ENCODE measurements at places on chromosomes 3 and 15. TPM values are rescaled to one million over a fixed set of nuclear protein-coding genes. Genes with fewer than 3 reads are reported as not detected.

- no peaks in the 10 kb centered on the region for H3K4me1 ChIP-seq
- H3K27ac ChIP-seq: no peak overlapping the region
- H3K36me3 ChIP-seq: peaks cover 16% of the 10 kb centered on the region
- H3K27me3 ChIP-seq: no peaks in the 10 kb centered on the region
- DNase-seq: no peak
These were observed 72.8 kb upstream of the ACAD9 start for GRCh38 chr3:128806588-128806987.

DNA sequence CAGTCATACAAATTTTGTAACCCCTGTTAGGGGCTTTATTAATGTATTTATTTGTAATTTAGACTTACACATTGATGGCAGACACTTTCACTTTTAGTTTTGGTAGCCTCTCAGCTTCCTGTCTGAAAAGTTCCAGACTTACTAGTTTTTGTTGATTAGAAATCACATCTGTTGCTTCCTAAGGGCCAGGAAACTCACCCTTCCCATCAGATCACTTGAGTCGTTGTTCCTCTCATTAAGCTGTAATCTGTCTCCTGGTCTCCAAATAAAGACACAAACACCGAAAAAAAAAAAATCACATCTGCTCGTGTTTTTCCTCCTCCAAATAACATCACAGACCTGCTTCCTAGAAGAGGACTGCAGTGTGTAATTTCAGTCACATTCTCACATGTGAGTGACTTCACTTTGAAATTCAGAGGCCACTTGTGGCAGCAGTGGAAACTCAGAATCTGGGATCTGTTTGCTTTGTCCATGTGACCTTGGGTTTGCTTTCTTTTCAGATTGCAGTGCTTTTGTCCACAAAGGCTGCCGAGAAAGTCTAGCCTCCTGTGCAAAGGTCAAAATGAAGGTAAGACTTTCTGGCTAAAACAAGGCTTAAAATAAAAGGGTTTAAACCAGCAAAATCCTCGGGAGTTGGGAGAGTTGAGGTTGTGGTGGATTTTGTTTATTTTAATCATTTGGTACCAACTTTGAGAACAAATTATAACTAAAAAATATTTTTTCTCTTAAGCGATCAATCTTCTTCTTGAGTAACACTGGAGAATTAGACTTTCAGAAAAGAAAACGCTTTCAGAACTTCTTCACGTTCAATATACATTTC, 87.0 kb downstream of the KLHL25 start:
- no peak for DNase-seq
- H3K27ac ChIP-seq: no peak overlapping the region
- no peaks in the 10 kb centered on the region for H3K4me1 ChIP-seq
- no peak overlapping the region for H3K4me3 ChIP-seq
- peaks cover 5% of the 10 kb centered on the region for H3K36me3 ChIP-seq
- H3K27me3 ChIP-seq: no peaks in the 10 kb centered on the region

GRCh38 chr3:24704496-24704895, 209.8 kb upstream of the THRB start:
- no peaks in the 10 kb centered on the region for H3K27me3 ChIP-seq
- no peak overlapping the region for H3K27ac ChIP-seq
- H3K36me3 ChIP-seq: no peaks in the 10 kb centered on the region
- no peak for DNase-seq
- H3K4me1 ChIP-seq: no peaks in the 10 kb centered on the region

DNA sequence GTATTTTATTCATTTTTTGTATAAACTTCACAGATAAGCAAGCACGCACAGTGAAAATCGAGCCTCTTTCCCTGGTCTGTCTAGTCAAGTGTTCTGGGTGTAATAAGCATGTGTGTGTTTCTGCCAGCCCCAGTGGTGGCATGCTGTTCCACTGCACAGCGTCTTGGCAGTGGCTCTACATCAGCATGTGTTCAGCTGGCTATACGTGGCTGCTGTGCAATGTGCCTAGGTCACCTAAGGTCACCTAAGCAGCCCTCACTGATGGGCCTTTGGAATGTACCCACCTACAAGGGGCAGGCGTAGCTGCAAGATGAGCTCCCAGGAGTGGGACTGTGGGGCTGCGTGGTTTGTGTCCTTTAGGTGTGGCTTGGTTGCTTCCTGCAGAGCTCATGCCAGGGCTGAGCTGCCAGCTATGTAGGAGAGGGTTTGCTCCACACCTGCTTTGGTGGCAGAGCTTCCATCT, 4.9 kb downstream of the LIMD1 start:
- H3K4me1 ChIP-seq: peaks cover 2% of the 10 kb centered on the region
- no peaks in the 10 kb centered on the region for H3K27me3 ChIP-seq
- DNase-seq: no peak
- H3K27ac ChIP-seq: no peak overlapping the region
- no peak overlapping the region for H3K4me3 ChIP-seq

- no peaks in the 10 kb centered on the region for H3K27me3 ChIP-seq
- 0 out of 2 replicates have a peak, but pooled peaks cover 2% of the 10 kb centered on the region for H3K4me1 ChIP-seq
These were observed 603.6 kb downstream of the PLOD2 start for GRCh38 chr3:145557405-145557804.

DNA sequence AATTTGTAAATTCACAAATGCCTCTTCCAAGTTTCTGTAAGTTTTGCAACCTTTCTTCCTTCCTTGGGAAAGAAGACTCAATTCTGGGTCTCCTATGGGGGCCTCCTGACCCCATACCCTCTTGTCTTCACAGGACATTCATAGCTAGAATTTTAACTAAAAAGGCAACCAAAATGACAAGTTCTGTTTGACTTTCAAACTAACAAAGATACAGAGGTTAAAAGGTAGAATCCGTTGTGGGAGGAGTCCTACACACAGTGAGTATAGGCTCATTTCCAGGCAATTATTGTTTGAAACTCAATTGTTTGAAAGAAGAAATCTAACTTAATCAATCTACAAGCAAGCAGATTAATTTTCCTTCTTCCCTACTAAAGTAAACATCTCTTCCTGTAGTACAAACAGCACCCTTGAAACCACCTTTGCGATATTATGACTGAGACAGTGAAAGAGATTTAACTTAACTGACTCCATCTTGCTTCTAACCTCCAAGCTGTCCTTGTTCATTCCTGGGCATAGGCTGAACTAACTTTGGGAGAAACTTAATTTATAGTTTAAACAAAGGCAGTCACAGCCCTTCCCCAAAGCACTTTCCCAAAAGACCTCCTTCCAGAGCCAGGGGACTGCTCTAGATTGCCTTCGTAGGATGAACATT, 14.4 kb upstream of the TNFSF10 start:
- no peaks in the 10 kb centered on the region for H3K27me3 ChIP-seq
- no peaks in the 10 kb centered on the region for H3K4me1 ChIP-seq
- no peak for DNase-seq
- no peak overlapping the region for H3K4me3 ChIP-seq
- no peak overlapping the region for H3K27ac ChIP-seq

GRCh38 chr3:171181907-171182690, 155.6 kb upstream of the SLC2A2 start:
- no peaks in the 10 kb centered on the region for H3K27me3 ChIP-seq
- no peak overlapping the region for H3K4me3 ChIP-seq
- H3K27ac ChIP-seq: no peak overlapping the region
- no peak for DNase-seq

- no peak overlapping the region for H3K4me3 ChIP-seq
- no peak for DNase-seq
- H3K27ac ChIP-seq: no peak overlapping the region
- H3K4me1 ChIP-seq: no peaks in the 10 kb centered on the region
- H3K27me3 ChIP-seq: no peaks in the 10 kb centered on the region
- H3K36me3 ChIP-seq: peaks cover 61% of the 10 kb centered on the region
These were observed 17.4 kb downstream of the FYCO1 start for GRCh38 chr3:45978006-45978761.

DNA sequence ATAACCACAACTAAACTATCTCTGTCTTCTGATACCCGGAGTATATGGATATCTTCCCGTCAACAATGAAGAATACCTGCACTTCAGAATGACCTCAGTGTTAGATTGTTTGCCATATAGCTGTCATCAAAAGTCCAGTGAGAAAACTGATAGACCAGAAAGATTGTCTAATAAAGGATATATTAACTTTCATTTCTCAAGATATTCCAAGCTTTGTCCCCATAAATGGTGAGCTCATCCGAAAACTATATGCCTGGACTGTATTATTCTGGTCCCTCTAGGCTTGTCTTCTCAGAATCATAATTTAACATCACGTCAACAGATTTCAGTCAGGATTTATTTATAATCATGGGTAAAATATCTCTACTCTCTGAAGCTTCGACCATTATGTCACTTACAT, 100.5 kb downstream of the ATP8B4 start:
- no peaks in the 10 kb centered on the region for H3K4me1 ChIP-seq
- H3K27me3 ChIP-seq: no peaks in the 10 kb centered on the region
- no peak overlapping the region for H3K27ac ChIP-seq

DNA sequence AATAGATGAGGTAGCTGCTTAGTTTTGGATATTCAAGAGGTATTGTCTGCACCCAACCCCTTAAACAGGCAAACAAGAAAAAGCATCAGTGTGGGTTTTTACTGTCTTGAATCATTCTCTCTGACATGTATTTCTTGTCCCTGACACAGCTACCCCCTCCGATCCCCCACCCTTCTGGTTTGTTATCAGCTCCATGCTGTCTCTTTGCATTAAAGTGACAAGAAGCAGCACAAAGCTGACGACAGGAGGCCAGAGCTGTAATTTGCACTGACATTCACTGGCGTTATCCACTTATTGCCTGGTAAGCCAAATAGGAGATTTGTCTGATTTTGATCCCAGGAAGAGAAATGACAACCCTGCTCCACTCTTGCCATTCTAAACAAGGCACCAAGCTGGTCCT, 83.3 kb upstream of the SNRK start:
- H3K4me3 ChIP-seq: no peak overlapping the region
- no peak overlapping the region for H3K27ac ChIP-seq
- no peak for DNase-seq
- no peaks in the 10 kb centered on the region for H3K36me3 ChIP-seq
- no peaks in the 10 kb centered on the region for H3K4me1 ChIP-seq
- no peaks in the 10 kb centered on the region for H3K27me3 ChIP-seq

Gene SLTM
- 143 TPM for total RNA-seq

Gene CYP1A2
- total RNA-seq: not detected

Gene PLS1
- 44.7 TPM for total RNA-seq

Gene PLSCR2
- total RNA-seq: not detected

Gene ECT2
- total RNA-seq: 88.7 TPM

Gene ARPIN
- total RNA-seq: 3.1 TPM

Gene PSMD2
- total RNA-seq: 363 TPM

Gene ANKRD63
- total RNA-seq: 0.26 TPM

Gene ZIC1
- 2.2 TPM for total RNA-seq

Data from H1 (cell line).